ENCODE measurements at places on chromosomes 1 and 21.

GRCh38 chr1:43708002-43708410, 670 bp downstream of the ST3GAL3 start:
- DNase-seq: peak; percentile 56

DNA sequence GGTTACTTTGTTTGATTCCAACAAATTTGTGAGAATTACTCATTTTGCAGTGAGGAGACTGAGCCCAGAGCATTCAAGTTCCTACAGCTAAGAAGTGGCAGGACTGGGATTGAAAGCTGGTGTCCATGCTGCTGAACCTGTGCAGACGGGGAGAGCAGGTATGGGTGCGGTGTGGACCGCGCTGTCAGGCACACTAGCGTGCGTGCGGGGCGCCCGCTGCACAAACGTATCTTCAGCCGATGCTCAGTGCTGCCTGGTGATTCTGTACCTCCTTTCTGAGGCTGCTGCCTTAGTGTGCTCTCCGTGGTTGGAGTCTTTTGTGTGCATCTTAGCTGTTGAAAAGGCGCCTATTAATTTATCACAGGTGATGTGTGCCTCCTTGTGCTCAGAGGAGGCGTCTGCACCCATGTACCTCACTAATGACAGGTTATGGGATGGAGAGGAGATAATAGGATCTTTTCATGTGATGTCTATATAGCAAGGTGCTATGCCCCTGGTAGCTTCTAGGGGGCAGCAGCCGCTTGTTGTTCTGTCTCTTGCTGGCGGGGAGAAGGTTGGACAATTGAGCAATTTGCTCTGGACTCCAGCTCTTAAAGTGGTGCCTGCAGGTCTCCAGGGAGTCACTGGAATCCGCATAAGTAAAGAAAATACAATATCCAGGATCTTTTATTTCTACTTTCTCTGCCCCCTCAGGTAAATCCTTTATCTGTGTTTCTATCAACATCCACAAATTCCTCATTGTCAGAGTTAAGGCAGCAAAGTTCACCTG, 32.5 kb downstream of the PEX14 start:
- DNase-seq: peak; percentile 86

GRCh38 chr1:174999936-175000696, at the start of gene CACYBP:
Gene CACYBP, plus strand, starts transcription at chr1:174999947. Its CDS starts 234 bp downstream, at chr1:175000181.
- DNase-seq: peak; percentile 30

DNA sequence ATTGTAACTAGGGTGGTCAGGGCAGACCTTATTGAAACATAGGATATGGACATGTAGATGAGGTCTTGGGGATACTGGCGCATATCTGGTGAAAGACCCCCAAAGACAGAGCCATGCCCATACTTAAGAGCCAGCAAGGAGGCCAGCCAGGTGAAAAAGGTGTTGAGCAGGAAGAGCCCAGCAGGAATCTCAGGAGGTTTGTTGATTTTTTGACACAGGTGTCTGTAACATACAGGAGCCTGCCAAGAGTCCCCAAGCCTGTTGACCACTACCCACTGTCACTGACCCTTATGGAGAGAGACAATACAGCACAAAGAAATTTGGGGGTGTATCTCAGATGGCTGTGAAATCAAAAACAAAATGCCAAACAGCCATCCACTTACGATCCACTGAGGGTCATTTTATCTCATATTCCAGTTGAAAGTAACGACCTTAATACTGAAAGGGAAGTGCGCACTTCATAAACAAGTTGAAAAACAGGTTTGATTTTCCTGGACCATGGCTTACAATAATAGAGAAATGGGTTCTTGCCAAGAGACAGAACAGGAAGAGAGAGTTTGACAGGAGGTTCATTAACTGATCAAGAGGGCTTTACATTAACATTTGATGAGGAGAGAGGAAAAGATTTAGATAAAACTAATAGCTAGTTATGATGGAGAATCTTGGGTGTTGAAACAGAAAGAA, 163.6 kb downstream of the GLUL start:
- DNase-seq: no peak

DNA sequence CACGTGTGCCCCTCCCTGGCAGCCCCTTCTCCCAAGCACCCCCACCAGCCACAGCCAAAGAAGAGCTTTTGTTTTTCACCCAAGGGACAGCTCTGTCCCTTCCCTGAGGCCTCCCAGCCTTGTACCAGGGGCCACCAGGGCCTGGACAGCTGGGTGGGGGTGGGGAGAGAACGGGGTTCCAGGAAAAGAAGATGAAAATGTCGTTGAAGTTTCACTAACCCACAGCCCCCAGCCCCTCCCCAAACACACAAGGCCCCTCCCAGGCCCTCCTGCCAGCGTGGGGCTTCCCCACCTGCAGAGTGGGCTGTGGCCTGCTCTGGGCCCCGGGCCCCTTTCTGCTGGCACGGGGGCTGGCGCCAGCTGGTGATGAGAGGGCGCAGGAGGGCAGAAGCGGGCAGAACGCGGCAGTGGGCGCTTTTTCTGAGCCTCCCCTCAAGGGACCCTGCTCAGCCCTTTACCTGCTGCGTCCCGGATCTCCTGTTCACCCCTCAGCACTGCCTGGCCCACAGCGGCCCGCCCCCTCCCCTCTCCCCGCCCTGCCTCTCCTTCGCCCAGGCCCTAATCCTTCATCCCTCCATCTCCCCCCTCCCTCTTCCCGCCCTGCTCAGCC, 5.5 kb upstream of the ANKRD65 start:
- no peak for DNase-seq

GRCh38 chr1:246306415-246307037, 200.6 kb downstream of the SMYD3 start:
- DNase-seq: peak; percentile 30

- no peak for DNase-seq
Observed at GRCh38 chr1:21674957-21675356, 5.8 kb upstream of the RAP1GAP start.

DNA sequence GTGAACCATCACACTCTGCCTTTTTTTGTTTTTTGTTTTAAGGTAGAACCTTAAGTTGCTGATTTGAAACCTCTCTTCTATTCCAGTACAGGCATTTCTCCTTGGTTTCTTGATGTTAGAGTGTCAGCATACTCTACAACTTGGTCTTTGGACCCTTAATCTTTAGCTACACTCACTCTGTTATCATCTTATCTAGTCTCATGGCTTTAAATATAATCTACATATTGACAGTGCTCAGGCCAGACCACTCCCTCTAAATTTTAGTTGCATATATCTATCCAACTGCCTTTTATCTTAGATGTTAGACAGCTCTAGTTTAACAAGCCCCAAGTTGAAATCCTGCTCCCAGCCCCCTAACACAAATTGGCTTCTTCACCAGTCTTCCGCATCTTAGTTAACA, 22.1 kb downstream of the NME7 start:
- no peak for DNase-seq

DNA sequence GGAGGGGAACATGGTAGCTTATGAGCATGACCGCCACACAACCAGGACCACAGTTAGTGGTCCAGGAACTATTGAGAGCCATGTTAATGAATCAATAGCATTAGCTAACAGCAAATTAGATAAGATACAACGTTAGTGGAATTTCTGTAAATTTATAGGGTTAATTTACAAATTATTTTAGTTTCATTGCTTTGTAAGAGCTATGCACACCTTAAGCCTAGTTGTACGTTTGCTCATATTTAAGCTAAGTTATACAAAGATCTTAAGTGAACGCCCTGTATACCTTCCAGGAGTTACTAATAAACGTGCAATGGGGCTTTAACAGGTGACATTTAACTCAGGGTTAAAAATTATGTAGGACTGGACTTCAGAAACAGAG, 749 bp downstream of the EXOSC10 start:
- no peak for DNase-seq

GRCh38 chr1:21691739-21692138, 22.6 kb upstream of the RAP1GAP start:
- DNase-seq: no peak

GRCh38 chr1:19645411-19646251, 1.5 kb downstream of the NBL1 start:
- peak; percentile 38 for DNase-seq

- no peak for DNase-seq
Observed at GRCh38 chr1:178964469-178965330, 61.0 kb upstream of the FAM20B start.

DNA sequence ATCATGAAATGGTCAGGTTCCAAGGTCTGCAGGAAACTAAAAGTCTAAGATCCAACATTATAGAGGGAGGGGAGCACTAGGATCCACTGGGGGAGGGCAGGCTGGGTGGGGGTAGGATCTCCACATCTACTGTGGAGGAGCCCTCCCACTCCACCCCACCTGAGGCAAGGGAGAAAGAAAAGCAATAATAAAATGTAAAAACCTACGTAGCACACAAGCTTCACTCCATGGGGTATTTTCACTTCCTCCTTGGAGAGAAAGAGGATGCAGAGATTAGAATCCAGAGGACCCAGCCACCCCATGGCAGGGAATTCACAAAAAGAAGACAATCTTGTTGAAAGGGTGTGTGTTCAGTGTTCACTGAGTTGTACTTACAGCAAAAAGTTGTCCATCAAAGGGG, 14.4 kb downstream of the SPOCD1 start:
- no peak for DNase-seq

GRCh38 chr1:156242738-156243137, 754 bp downstream of the BGLAP start:
- no peak for DNase-seq

DNA sequence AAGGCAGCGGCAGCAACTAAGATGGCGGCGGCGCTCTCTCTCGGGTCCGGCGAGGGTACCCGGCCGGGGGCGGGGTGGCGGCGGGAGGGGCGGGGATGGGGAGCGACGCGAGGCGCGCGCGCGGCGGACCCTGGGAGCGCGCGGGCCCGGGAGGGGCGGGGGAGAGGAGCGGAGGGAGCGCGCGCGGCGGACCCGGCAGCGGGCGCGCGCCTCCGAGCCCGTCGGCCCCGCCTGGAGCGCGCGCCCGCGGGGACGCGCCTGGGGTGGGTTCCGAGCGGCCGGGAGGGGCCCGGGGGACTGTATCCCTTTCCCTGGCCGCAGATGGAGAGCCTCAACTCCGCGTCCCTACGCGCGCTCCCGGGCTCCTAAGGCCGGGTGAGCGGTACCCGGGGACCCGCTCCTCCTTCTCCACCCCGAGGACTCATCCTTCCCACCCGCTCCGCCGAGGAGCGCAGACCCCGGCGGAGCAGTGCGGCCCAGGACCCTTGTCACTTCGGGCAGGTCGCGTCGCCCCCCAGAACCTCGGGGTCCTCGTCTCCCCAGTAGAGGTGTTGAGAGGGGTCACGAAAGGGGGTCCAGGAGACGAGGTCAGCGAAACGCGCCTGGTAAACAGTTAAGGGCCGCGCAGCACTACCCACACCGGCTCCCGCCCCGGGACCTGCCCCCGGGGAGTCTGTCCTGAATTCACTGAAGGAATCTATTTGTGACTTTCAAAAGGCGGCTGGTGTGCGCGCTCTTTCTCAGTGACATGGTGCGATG, at the start of gene CLSTN1:
CLSTN1 (minus strand) TSS at position 23 of the 759 bp plus-strand sequence. CDS start 232 bp downstream, outside the sequence.
- peak; percentile 75 for DNase-seq

GRCh38 chr21:37475186-37475868, 108.8 kb downstream of the DYRK1A start:
- DNase-seq: no peak

DNA sequence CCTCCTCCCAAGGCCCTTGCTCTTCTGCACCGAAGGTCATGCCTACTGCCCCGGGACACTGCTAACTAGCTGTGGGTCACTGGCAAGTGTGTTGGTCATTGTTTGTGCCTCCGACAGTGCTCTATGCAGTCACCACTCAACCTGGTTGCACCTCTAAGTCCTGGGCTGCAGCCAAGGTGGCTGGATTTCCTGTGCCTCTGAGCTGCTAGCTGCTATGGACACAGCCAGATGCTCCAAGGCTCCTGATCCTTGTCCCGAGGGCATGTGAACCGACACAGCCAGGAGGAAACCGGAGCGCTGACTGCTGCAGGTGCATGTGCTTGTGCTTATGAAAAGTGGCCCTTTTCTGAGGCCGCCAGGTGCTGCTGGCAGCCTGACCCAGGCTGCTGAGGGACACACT, 14.7 kb upstream of the SPOCD1 start:
- no peak for DNase-seq

DNA sequence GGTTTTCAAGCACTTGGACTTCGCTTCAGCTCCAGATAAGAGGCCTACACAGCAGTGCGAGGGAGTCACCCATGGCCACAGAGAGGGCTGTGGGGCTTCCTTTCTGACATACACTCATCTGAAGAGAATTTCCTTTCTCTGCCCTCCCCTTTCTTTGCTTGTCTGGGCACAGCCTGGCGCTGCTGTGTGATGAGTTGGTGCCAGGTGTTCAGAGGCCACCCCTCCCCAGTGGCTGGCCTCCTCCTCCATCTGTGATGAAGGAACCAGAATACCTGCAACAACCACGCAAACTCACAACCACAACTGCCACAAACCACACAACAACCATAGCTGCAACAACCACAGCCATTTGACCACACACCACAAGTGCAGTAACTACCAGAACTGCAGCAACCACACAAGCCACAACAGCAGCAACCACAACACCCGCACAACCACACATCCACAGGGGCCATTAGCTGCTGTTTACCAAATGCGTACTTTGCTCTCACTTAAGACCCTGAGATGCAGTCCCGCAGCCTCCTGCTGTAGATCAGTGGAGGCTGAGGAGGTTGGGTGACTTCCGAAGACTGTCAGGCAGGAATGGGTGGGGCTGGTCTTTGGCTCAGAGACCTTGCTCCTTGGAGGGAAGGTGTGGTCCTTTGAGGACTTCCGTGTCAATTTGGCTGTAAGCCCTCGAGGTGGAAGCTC, 71.1 kb downstream of the IER5 start:
- DNase-seq: no peak

DNA sequence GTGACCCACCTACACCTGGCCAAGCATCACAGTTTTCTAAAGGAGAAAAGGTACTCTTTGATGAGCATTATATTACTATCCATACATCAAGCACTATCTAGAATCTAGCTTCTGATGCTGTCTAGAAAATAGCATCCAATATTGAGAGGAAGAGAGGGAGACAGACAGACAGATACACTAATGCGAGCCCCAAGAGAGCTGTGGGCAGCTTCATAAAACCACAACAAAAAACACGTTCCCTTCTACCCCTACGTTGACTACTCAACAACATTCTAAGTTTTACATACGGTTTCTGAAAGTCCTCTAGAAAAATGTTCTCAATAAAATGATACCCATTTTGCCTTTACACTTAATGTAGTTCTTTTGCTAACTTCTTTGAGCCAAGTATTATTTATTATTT, 221.8 kb downstream of the SLC45A1 start:
- no peak for DNase-seq

GRCh38 chr1:90522432-90522831, 194.7 kb downstream of the BARHL2 start:
- no peak for DNase-seq

- peak; percentile 85 for DNase-seq
Observed at GRCh38 chr1:230509281-230509977, 83.3 kb upstream of the PGBD5 start.

GRCh38 chr1:43779266-43779665, 71.9 kb downstream of the ST3GAL3 start:
- no peak for DNase-seq

GRCh38 chr1:3668585-3669300, 16.4 kb downstream of the TP73 start:
- peak; percentile 16 for DNase-seq

- no peak for DNase-seq
Observed at GRCh38 chr1:39733161-39733560, 5.5 kb upstream of the PPIE start.

DNA sequence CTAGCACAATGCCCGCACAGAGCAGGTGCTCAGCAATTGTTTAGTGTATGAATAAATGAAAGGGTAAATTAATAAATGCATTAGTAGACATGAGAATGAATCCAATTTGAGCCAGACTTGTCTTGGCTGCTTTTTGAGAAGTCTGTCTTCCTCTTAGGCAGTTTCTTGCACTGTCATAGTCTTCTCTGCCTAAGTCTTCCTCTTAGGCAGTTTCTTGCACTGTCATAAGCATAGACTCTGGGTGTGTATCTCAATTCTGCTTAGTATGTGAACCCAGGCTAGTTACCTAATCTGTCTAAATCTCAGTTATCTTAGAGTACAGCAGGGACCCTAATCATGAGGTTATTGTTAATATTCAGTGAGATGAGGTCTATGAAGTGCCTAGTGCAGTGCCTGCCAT, 27.2 kb downstream of the NHLH2 start:
- no peak for DNase-seq
